ENCODE measurements at places on chromosomes 4 and X.

DNA sequence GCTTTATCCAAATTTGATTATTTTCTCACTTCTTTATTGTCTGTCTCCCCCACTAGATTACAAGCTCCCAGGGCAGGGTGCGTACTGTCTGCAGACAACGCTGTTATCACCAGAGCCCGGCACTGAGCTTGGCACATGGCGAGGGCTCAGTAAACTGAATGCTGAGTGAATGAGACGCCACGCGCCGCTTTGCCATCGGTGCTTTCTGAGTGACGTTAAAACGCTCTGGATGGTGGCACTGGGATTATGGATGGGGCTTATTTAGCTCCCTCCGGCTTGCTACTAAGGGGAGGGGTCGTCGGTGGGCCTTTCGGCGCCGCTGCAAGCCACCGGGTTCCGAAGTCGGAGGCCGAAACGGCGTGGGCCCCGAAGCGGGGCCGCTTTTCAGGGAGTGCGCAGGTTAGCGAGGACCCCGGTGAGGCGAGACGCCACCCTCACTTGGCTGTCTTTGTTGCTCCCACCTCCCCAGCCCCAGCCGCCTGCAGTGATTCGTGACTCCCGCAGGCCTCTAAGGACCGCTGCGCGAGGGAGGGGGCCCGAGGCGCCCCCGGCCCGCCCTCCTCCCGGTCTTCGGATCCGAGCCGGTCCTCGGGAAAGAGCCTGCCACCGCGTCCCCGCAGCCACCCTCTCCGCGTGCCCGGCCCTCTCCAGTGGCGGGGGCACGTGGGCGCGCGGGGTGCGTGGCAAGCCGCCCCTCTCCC is 569 bp upstream of the FHL1 start:
- no peak for DNase-seq

DNA sequence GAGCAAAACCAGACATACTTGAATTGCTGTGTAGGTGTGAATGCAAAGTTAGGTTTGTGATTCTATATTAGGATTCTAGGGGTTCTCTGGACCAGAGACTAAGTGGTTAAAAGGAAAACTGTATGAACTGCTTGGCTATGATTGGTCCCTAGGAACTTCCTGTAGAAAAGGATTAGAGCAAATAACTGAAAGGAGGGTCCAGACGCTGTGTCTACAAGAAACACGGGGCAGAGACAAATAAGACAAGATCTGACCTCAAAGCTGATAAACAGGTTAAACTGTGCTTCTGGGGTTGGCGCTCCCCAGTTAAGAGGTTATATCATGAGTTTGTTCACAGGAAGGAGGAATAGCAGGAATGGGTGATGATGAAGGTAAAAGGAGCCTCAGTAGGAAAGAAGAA is 183.6 kb downstream of the MGST2 start:
- no peak for DNase-seq

DNA sequence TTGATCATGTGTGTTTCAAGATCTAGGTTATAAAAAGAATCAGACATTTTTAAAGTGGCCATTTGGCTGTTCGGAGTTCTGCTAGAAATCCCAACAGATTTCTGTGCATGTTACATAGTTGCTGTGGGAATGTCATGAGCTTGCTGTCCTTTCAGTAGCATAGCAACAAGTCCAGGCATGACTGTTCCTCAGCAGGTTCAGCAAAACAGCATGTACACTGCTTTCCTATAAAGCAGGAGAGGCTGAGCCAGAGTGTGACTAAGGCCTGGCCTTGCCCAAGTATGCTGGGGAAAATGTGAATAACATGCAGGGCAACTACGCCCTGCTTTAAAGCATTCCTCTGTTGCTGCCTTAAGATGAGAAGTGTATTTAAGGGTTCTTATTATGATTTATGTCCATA is 217.1 kb upstream of the SMIM31 start:
- peak; percentile 37 for DNase-seq

GRCh38 chr4:40736910-40737309 is 12.8 kb upstream of the NSUN7 start:
- DNase-seq, result peak; percentile 42

DNA sequence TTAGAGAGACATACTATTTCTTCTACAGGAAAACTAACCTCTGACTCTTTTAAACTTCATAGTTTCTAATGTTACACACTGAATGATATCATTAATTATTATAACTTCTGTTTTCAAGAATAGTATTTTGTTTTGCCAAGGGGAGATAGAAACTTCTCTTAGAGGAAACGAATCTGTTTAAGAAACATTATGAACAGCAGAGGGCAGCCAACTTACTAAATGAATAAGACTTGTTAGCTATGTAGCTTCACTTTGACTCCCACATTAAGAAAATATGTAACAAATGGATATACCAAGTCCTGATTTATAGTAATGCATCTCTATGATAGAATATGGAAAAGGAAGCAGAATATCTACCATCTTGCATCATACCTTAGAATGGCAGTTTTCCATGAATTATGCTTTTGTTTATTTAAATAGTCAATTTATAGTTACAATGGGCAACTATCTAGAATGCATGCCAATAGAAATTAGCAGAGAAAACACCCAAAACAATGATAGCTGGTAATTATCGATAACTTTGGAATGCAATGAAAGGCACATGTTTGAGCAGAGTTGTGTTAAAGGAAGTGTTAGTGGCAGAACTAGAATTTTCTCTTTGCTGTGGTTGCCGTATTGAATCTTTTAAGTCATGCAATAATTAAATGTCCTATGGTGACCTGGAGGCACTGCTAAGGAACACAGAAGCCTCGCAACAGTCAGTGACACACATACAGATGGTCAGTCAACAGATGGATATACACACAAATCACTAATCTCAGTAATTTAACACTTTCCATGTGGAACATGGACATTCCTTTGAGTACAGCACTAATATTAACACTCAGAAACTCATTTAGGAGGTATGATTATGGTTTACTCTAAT is 105.7 kb upstream of the PDLIM3 start:
- DNase-seq, result peak; percentile 74

All from ACHN (cell line).